Activated CD4-positive, alpha-beta T cell treated with anti-CD3 and anti-CD28 coated beads, Interleukin-2, amount 10 ng/mL, durations not matched to agents 7 days and 5 days (primary cell): ENCODE measurements at places on chromosomes 4 and X. TPM values are rescaled to one million over a fixed set of nuclear protein-coding genes. Genes with fewer than 3 reads are reported as not detected.

DNA sequence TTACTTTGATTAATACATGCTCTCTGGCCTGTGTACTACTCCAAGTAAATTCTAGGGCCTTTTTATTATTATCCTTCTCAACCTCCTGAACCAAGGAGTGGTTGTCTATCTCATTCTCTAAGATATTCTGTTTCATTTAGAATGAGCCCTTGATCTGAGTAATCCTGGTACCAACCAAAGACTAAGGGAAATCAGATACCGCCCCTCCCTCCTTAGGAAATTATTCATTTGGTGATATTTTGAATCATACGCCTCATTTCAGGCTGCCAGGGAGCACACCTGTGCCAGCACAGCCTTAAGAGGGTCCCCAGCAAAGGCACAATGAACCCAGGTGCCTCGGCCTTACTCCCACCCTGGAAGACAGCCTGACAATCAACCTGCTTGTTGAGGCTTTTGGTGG lies 73.2 kb upstream of the STARD8 start:
- DNase-seq = no peak

DNA sequence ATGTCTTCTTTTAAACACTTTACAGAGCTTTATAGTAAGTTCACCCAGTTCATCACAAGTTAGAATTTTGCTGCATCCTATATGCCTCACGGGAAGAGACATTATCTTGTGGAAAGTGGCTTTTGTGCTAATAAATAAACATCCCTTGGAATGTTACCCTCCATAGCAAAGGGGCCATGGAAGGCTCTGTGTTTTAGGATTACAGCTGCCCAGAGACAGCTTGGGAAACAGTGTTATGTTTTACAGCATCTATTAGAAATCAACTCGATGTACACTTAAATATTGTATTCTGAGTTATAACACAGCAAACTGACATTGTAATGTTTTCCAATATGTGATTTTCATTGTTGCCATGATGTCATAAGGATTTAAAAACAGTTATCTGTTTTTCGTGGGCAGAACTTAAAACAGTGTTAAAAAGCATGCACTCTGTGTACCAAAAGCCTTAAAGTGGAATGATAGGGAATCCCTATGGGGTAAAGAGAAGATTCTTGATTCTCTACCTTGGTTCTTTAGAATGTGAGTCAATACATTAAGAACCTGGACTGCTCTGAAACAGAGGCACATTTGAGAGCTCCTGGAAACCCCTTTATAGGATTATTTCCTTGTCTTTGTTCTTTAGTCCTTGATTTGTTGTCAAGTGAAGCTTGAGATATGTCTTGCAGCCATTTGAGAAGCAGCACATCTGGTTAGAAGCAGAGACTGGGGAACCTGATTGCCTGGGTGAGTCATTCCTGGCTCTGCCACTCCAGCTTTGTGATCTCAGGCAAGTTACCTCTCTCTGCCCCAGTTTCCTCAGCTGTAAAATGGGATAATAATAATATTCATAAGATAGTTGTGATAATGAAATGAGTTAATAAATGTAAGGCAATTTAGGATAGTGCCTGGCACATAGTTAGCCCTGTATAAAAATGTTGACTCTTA lies 41.6 kb downstream of the ARHGAP10 start:
- no peak for DNase-seq

The GPAT3 gene
- total RNA-seq = 4.1 TPM

DNA sequence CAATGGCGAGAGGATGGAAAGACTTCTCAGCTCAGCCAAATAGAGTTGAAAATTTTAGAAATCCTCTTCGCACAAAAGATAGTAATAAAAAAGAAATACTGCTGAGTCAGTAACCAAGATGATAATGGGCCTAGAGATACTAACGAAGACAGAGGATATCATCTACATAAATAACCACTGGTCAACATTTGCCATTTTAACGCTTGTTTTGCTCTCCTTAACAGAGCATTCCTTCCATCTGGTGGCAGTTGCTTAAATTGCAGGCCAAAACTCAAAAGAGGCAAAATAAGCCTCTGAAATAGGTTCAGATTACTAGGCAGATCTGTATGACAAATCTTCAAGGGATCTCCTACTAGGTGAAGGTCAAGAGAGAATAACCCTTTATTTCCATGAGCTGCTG lies 51.7 kb upstream of the MCF2 start:
- no peak for DNase-seq

GRCh38 chr4:8185295-8185694 lies 13.8 kb upstream of the SH3TC1 start:
- DNase-seq = no peak

DNA sequence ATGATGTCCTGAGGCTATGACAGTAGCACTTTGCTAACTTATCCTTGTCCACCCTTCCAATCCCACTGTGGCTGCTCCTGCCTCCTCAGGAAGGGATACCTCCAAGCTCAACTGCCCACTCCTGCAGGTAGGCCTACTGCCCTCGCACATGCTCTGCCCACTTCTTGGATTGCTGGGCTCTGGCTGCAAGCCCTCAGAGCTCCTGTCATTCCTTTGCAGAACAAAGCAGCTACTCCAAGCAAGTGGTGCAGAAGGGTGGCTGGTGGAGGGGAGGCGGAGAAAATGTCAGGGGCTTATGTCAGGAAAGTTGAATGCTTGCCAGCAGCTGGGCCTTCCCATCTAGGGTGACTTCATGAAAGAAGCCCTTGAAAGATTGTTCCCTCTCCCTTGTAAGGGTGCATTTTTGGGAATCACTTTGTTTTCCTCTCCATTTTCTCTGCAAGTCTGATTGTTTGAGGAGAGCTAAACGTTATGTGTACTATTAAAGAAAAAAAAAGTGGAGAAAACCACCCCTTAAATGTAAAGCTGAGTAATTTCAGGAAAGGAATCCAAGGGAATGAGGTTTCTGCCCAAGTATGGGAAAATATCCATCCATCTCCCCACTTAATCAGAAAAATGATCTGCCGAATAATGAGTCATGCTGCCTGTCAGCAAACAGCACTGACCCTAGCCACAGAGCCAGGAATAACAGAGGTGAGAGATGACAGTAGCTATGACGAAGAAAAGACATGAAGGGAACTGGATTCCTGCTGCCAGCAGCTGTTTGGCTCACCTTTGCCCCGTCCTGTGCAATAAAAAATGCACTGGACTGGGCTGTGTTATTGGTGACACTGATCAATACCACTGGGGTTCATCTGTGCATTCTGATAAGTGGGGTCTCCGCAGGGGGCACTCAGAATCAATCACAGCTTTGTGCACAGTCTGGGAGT lies 102.0 kb downstream of the RTL5 start:
- no peak for DNase-seq

The MID1 gene
- 0.23 TPM for total RNA-seq

DNA sequence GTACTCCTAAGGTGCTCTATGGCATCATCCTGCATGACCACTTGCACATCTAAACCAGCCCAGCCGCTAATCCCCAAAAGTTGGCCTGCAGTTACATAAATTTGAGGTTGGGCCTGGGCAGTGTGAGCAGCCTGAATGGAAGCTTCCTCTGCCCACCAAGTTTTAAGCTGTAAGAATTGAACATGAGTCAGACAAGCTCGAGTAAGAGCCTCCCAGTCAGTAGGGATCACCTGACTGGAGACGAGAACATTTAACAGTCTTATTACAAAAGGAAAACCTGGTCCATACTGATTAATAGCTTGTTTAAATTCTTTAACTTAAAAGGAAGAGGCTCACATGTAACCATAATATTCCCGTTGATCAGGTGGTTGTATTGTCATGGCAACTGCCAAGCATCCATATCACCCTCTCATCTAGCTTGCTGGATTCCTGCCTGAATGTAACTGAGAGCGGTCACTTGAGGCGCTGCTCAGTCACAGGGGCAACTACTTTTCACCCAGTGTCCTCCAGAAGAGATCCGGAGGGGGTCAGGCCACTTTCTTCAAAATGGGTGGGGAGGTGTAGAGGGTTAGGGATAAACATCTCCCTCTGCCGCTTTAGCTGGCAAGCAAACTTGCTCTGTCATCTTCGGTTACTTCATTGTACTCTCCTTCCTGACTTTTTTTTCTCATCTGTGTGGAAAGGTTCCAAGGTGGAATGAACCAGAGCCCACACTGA lies 56.6 kb upstream of the WDR1 start:
- DNase-seq = no peak

- DNase-seq = no peak
Measured at GRCh38 chrX:8841911-8842310, 40.7 kb upstream of the FAM9A start.

The SLC39A8 gene
- total RNA-seq = 62.3 TPM

The POLR2B gene
- 113 TPM for total RNA-seq

- no peak for DNase-seq
Measured at GRCh38 chr4:80360084-80360483, 24.6 kb downstream of the CFAP299 start.

DNA sequence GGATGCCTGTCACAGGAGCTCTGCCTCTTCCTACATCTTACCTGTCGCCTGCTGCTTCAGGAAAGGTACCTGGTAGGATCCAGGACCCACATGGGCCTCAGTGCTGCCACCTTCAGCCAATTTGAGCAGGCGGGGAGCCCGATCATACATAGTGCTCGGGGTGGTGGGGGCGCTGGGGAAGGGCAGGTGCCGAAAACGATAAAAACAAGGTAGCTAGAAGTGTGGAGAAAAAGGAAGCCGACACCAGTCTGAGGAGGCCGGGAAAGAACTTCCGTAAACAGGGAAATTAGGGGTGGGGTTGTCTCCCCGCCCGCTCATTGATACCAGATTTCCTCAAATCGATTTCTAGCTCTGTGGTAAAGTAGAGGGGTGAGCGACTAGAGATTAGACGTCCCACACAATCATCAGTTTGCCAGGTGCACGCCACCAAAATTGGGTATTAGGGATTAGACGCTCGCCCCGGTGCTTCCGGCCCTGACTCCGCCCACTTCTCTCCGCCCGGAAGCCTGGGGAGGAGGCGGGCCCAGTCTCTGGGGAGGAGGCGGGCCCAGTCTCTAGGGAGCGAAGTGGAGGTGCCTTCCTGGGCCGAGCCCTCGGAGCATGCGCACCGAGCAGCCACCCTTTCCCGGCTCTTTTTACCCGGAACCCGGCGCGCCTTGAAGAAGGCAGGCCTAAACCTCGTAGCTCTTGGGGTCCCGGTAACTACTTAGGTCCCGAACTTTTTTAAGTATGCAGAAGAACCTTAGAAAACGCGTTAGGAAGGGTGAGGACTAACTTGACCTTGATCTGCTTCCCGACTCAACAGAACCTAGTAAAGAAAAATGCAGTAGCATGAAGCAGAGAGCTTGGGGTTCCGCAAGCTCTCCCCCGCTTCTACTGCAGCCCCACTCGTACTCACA lies at the start of gene STPG2:
STPG2 (minus strand) TSS at position 476 of the 899 bp plus-strand sequence.
- peak; percentile 93 for DNase-seq

The MAGEB10 gene
- not detected for total RNA-seq

DNA sequence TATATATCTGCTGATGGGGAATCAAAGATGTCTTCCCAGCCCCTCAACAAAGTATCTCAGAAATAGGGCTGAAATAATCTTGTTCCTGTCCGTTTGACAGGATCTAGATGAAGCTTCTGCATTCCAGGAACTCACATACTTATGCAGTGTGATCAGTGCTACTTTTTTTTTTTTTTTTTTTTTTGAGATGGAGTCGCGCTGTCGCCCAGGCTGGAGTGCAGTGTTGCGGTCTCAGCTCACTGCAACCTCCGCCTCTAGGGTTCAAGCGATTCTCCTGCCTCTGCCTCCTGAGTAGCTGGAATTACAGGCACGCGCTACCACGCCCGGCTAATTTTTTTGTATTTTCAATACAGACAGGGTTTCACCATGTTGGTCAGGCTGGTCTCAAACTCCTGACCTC lies 36.4 kb downstream of the DHX15 start:
- no peak for DNase-seq

GRCh38 chr4:78581618-78582017 lies 30.0 kb downstream of the ANXA3 start:
- no peak for DNase-seq
